ENCODE measurements at places on chromosomes 2 and 18.

- no peak for DNase-seq
These were observed 326.4 kb downstream of the NR4A2 start for GRCh38 chr2:156005999-156006712.

DNA sequence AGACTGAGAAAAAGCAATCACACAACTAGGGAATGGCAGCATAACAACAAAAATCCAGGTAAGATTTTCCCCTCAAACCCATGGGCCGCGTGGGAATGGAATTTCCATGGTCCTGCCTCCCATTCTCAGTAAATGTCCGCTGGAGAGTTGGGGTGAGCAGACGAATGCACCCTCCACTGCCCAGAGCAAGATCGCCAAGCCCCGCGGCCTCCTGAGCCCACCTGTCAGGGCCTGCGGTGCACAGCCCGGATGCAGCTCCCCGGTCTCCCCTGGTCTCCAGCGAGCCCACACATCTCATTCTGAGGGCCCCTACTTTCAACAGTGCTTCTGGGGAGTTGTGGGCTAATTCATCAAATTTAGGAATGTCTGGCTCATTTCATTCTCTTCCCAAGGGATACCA, 327.4 kb upstream of the HS6ST1 start:
- DNase-seq = no peak

DNA sequence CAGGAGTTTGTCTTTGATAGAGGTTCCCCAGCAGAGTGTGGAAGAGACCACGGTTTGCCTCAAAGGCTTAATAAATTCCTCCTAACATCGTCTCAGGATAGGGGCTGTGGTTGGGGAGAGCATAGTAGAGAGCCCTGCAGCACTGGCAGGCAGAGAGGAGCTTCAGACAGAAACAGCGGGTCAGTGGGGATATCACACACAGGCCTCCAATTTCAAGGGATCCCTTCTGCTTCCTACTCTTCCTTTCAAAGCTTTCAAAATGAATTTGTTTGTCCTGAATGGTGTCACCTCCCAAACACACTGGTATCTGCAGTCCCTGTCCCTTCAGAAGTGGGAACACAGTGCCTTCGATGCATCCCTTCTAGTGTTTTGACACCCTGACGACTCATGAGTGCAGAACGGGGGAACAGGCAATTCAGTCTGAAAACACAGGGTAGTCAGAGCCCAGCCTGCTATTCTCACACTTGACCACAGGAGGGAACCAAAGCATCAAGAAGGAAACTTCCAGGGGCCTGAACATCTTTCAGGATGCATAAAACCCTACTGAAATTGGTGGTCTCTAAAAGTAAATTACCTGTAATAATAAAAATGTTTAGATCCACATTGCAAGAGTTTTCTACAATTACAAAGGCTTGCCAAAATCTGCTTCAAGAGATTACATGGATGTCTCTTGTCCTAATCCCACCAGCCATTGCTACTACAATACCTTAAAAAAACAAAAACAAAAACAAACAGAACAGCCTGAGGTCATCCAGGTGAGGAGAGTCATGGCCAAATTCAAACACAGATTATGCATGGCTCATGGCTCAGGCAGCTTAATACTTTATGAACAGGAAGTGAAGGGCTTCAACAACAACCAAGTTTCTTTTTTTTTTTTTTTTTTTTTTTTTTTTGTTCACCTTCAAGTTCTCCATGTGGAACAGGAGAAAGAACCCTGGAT, 49.8 kb downstream of the SLC14A2 start:
- DNase-seq = peak; percentile 84

DNA sequence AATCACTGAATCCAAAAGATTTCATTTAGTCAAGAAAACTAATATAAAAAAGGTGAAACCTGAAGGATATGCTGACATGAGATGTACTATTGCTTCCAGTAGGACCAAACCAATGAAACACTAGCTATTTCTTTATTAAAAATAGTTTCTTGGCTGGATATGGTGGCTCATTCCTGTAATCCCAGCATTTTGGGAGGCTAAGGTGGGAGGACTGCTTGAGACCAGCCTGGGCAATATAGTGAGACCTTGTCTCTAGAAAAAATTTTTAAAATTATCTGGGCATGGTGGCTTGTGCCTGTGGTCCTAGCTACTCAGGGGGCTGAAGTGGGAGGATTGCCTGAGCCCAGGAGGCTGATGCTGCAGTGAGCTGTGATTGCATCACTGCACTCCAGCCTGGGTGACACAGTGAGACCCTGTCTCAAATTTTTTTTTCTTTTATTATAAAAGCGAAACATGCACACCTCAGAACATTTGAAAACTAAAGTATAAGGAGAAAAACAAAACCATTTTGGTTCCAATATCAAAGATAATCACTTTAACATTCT, 266.2 kb downstream of the TGIF1 start:
- DNase-seq = no peak

- DNase-seq = no peak
These were observed 185.9 kb upstream of the CCDC150 start for GRCh38 chr2:196453613-196454047.

DNA sequence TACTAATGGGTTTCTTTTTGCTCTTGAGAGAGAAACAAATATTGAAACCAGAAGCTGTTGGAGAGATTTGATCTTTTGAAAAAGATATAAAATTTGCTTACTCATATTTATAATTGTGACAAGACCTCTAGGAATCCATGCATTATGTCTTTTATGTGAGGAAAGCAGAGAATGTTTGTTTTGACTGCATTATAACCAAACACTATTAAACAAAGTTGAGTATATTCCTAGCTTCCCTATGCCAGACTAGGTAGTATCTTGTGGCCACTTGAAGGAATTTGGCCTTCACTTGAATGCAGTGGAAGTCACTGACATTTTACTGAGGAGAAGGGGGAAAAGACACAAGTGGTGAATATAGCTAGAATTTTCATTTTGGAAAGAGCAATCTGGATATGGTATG, 521.8 kb upstream of the ZEB2 start:
- no peak for DNase-seq

DNA sequence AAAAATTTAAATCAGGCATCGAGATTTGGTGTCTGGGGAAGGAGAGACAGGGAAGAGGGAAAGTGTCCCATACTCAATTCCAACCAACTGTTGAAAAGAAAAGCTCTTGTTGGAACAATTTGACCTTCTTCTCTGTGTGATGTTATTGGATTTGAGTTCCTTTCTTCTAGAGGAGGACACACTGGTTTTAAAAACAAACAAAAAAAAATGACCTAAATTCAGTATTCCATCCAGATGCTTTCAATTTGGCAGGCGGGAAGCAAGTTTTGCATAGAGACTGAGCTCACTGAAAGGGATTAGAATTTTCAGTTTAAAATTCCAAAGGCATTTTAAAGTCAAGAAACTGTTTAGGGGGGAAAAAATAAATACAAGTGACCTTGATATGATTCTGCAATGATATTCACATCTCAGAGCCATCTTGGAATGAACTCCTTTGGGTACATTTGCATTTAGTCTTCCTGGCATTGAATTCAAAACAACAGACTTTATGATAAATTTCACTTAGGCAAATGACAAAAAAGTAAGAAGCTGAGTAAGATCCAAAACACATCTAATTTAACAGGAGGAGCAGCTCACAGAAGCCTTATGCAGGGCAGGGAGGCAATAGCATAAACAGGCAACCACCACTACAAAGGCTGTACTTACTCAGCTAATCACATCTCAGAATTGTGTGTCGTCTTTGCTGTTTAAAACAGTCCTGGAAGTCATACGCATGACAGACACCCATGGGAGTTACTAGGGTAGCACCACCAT, 126.8 kb downstream of the CDH20 start:
- DNase-seq = no peak

- DNase-seq = no peak
These were observed 240.6 kb upstream of the CWC22 start for GRCh38 chr2:180247658-180248057.
